ENCODE measurements at places on chromosomes 12 and 14. TPM values are rescaled to one million over a fixed set of nuclear protein-coding genes. Genes with fewer than 3 reads are reported as not detected.

The HOXC9 gene
- 5.7 TPM for total RNA-seq

The TAS2R14 gene
- 4.7 TPM for total RNA-seq

The ZNF664 gene
- total RNA-seq = 36.6 TPM

The TAS2R20 gene
- 2.1 TPM for total RNA-seq

The RNF212B gene
- total RNA-seq = not detected

The NXPH4 gene
- 0.62 TPM for total RNA-seq

The OVCH1 gene
- under 0.01 TPM for total RNA-seq

The AMHR2 gene
- not detected for total RNA-seq

The CMKLR1 gene
- under 0.01 TPM for total RNA-seq

The TMPRSS12 gene
- not detected for total RNA-seq

The KRT2 gene
- total RNA-seq = not detected

The MSRB3 gene
- total RNA-seq = 23.3 TPM

The TRIM9 gene
- 4.7 TPM for total RNA-seq

The KLHDC1 gene
- total RNA-seq = 4.0 TPM

The CLEC4C gene
- not detected for total RNA-seq

The CCDC198 gene
- total RNA-seq = not detected

The PZP gene
- total RNA-seq = under 0.01 TPM

The EPYC gene
- not detected for total RNA-seq

The GLI1 gene
- total RNA-seq = 0.15 TPM

The FAM90A1 gene
- total RNA-seq = not detected

The SPATS2 gene
- total RNA-seq = 42.1 TPM

The LRRC43 gene
- total RNA-seq = 5.1 TPM

The C12orf76 gene
- total RNA-seq = 8.7 TPM

The LAG3 gene
- total RNA-seq = 0.34 TPM

The NPFF gene
- total RNA-seq = not detected

The XPOT gene
- 68.9 TPM for total RNA-seq

The KERA gene
- total RNA-seq = not detected

The TMEM52B gene
- not detected for total RNA-seq

The MUCL1 gene
- not detected for total RNA-seq

The FGF6 gene
- not detected for total RNA-seq

The CHMP4A gene
- 12.4 TPM for total RNA-seq

The GLIPR1L1 gene
- not detected for total RNA-seq

The ISCU gene
- 87.6 TPM for total RNA-seq

The KCNA1 gene
- total RNA-seq = not detected

The NTF3 gene
- total RNA-seq = not detected

The HOXC10 gene
- 5.7 TPM for total RNA-seq

The TAC3 gene
- not detected for total RNA-seq

The PLBD2 gene
- 60.6 TPM for total RNA-seq

The PCED1B gene
- total RNA-seq = under 0.01 TPM

The SRRM4 gene
- total RNA-seq = not detected

The PPM1H gene
- 77.8 TPM for total RNA-seq

The DBX2 gene
- not detected for total RNA-seq

The KRT73 gene
- total RNA-seq = not detected

The ANO2 gene
- total RNA-seq = not detected

The CLEC9A gene
- not detected for total RNA-seq

The RERG gene
- total RNA-seq = 0.36 TPM

The CD27 gene
- total RNA-seq = not detected

The CACNA1C gene
- not detected for total RNA-seq

The C12orf60 gene
- 9.3 TPM for total RNA-seq

The NANOG gene
- 1.0 TPM for total RNA-seq

The AQP2 gene
- not detected for total RNA-seq

The SDR9C7 gene
- not detected for total RNA-seq

The ARMH4 gene
- total RNA-seq = 0.77 TPM

The ZC2HC1C gene
- 1.4 TPM for total RNA-seq

The HAL gene
- under 0.01 TPM for total RNA-seq

The PLA2G1B gene
- not detected for total RNA-seq

Measured in melanocyte of skin (primary cell).